ENCODE measurements at places on chromosomes 5 and 9.

DNA sequence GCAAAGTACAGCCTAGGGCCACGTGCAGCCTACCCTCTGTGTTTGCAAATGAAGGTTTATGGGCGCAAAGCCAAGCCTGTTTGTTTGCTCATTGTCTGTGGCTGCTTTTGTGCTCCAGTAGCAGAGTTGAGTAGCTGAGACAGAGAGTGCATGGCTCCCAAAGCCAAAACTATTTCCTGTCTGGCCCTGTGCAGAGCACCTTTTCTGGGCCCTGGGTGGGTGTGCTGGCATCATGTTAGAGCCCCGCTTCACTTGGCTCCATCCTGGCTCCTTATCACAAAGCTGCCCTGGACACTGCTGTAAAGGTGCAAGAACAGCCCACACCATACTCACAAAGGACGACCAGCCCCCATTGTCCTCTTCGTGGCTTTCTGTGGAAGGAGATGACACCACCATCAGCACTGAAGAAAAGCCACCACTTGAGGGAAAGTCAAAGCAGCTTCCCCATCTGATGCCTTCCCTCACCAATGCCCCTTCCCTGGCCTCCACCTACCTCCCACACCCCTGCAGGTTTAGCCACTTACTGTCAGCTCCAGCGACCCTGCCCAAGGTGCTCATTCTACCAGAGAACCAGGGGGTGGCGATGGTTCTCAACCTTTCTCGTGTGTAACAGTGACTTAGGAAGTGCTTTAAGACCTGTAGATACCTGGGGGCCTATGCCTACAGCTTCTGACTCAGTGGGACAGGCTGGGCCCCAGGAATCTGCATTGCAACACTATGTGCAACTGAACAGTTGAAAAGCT lies 23.4 kb downstream of the LCP2 start:
- no peaks in the 10 kb centered on the region for H3K27me3 ChIP-seq
- peaks cover 44% of the 10 kb centered on the region for H3K36me3 ChIP-seq
- H3K4me3 ChIP-seq: peak overlapping the region; percentile 75
- peak overlapping the region; percentile 99 for H3K27ac ChIP-seq
- DNase-seq: no peak

DNA sequence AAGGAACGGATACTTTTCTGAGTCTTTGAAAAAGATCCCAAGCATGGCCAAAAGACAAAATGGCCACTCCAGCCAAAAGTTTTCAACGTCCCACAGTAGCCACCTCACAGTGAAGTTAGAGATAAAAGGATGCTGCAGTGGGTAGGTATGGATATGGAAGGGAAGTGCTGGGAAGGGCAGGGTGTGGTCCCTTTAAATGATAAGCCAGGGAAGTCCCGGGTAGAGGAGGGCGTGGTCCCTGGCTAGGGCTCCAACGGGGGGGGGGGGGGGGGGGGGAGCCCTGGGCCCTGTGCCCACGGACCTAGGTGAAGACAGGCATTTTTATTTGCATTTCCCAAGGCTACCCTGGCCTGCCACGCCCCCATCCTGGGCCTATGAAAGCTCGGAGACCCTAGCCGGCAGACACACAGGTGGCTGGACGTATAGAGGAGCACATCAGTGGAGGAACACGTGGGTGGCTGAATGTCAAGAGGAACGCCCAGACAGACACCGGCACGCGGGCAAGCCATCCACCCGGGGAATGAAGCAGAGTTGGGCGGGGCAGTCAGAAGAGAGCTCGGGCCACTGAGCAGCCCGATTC lies 306.7 kb downstream of the NFIB start:
- H3K4me1 ChIP-seq: no peaks in the 10 kb centered on the region
- no peaks in the 10 kb centered on the region for H3K36me3 ChIP-seq
- H3K27me3 ChIP-seq: no peaks in the 10 kb centered on the region
- H3K4me3 ChIP-seq: no peak overlapping the region
- no peak for DNase-seq
- no peak overlapping the region for H3K27ac ChIP-seq

DNA sequence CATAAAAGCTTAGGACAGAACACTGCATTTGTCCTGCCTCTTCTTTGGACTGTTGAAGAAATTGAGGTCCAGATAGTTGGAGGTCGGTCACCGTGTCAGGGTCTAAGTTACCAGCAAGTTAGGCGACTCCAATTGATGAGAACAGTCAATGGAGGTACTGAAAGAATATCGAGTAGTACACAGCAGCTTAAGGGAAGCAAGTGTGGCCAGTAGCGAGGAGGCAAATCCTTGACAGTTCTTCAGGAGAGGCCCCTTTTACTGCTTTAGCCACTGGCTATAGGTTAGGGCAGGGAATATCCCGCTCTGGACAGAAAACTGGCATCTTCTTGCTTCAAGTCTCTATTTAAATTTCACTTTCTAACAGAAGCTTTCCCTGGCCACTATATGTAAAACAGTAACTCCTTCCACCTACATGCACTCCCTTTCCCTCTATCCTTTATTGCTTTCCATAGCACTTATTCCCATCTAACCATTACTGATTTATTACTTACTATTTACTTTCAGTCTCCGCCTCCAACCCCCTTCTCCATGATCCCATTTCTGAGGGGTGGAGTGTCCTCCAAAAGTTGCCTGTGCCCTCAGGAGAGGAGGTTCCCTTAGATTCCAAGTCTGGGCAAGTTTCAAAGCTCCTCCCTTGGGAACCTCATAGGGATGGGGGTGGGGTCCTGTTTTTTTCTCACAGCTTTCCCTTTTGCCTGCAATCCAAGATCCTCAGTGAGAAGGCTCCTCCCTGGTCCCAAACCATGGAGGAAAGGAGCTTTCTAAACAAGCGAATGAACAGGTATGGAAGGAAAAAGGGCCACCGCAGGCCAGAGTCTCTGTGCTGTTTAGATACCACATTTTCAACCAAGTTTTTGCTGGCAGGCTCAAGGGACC lies 4.1 kb upstream of the PRDM6 start:
- no peak overlapping the region for H3K4me3 ChIP-seq
- peaks cover 6% of the 10 kb centered on the region for H3K4me1 ChIP-seq
- H3K27me3 ChIP-seq: peaks cover 44% of the 10 kb centered on the region
- no peak for DNase-seq
- no peaks in the 10 kb centered on the region for H3K36me3 ChIP-seq

GRCh38 chr5:168883991-168884390 lies 304.8 kb upstream of the PANK3 start:
- no peak for DNase-seq
- peaks cover 3% of the 10 kb centered on the region for H3K4me1 ChIP-seq
- H3K27me3 ChIP-seq: peaks cover 9% of the 10 kb centered on the region
- H3K27ac ChIP-seq: no peak overlapping the region
- no peak overlapping the region for H3K4me3 ChIP-seq
- H3K36me3 ChIP-seq: no peaks in the 10 kb centered on the region

GRCh38 chr5:156395306-156395675 lies 68.3 kb downstream of the SGCD start:
- H3K4me3 ChIP-seq: no peak overlapping the region
- peaks cover 5% of the 10 kb centered on the region for H3K4me1 ChIP-seq
- DNase-seq: no peak
- H3K36me3 ChIP-seq: no peaks in the 10 kb centered on the region
- no peak overlapping the region for H3K27ac ChIP-seq

DNA sequence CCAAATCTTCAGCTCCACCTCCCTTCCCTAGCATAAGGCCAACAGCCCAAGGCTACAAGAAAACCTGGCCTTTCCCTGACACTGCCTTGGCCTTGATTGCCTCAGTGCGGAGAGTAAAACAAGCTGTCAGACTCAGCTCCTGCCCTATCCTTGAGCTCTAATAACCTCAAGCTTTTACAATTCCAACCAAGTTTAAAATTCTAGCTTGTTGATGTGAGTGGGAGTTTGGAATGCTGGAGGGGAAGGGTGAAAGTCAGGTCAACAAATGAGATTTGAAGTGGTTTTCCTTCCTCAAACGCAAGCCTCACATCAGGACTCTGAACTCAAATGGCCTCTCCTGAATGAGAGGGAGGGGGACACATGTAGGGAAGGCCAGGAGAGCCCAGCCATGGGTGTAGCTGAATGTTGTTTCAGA lies 197.0 kb upstream of the VLDLR start:
- H3K27me3 ChIP-seq: peaks cover 17% of the 10 kb centered on the region
- no peaks in the 10 kb centered on the region for H3K36me3 ChIP-seq

DNA sequence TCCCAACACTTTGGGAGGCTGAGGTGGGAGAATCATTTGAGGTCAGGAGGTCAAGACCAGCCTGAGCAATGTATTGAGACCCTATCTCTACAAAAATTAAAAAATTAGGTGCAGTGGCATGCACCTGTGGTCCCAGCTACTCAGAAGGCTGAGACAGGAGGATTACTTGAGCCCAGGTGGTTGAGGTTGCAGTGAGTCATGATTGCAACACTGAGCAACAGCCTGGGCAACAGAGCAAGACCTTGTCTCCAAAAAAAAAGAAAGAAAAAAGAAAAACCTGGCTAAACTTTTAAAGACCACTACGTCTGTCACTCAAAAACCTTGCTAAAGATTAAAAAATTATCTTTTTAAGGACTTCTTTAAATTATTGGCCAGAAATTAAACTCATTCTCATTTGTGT lies 59.8 kb upstream of the ABCA1 start:
- DNase-seq: no peak
- H3K27ac ChIP-seq: no peak overlapping the region
- no peaks in the 10 kb centered on the region for H3K36me3 ChIP-seq
- H3K4me3 ChIP-seq: no peak overlapping the region

- peak overlapping the region; percentile 85 for H3K27ac ChIP-seq
- peaks cover 25% of the 10 kb centered on the region for H3K27me3 ChIP-seq
- peak overlapping the region; percentile 18 for H3K4me3 ChIP-seq
- H3K4me1 ChIP-seq: peaks cover 11% of the 10 kb centered on the region
- H3K36me3 ChIP-seq: peaks cover 8% of the 10 kb centered on the region
Observed at GRCh38 chr9:99602854-99603253, 218.8 kb upstream of the NR4A3 start.

- no peaks in the 10 kb centered on the region for H3K36me3 ChIP-seq
- no peak overlapping the region for H3K4me3 ChIP-seq
- H3K4me1 ChIP-seq: no peaks in the 10 kb centered on the region
- DNase-seq: no peak
- H3K27ac ChIP-seq: no peak overlapping the region
- peaks cover 35% of the 10 kb centered on the region for H3K27me3 ChIP-seq
Observed at GRCh38 chr9:74804018-74804385, 83.7 kb downstream of the TRPM6 start.

- no peaks in the 10 kb centered on the region for H3K36me3 ChIP-seq
- H3K27me3 ChIP-seq: peaks cover 4% of the 10 kb centered on the region
- no peak for DNase-seq
- no peak overlapping the region for H3K4me3 ChIP-seq
- no peak overlapping the region for H3K27ac ChIP-seq
Observed at GRCh38 chr5:4295663-4296339, 700.2 kb downstream of the IRX1 start.

GRCh38 chr9:79357616-79358015 lies 214.1 kb upstream of the TLE4 start:
- H3K36me3 ChIP-seq: no peaks in the 10 kb centered on the region
- DNase-seq: no peak
- H3K4me3 ChIP-seq: no peak overlapping the region
- H3K27me3 ChIP-seq: peaks cover 13% of the 10 kb centered on the region

- H3K27ac ChIP-seq: no peak overlapping the region
- H3K4me3 ChIP-seq: no peak overlapping the region
- peaks cover 6% of the 10 kb centered on the region for H3K4me1 ChIP-seq
- no peak for DNase-seq
Observed at GRCh38 chr9:123364241-123364824, 8.3 kb downstream of the CRB2 start.

- no peaks in the 10 kb centered on the region for H3K27me3 ChIP-seq
- H3K4me1 ChIP-seq: peaks cover 33% of the 10 kb centered on the region
- H3K36me3 ChIP-seq: no peaks in the 10 kb centered on the region
- DNase-seq: no peak
- peak overlapping the region; percentile 33 for H3K27ac ChIP-seq
Observed at GRCh38 chr5:68409259-68409658, 193.7 kb downstream of the PIK3R1 start.

- no peaks in the 10 kb centered on the region for H3K4me1 ChIP-seq
- peaks cover 11% of the 10 kb centered on the region for H3K36me3 ChIP-seq
- H3K4me3 ChIP-seq: no peak overlapping the region
Observed at GRCh38 chr5:25027526-25027925, 382.7 kb upstream of the CDH10 start.

- no peak for DNase-seq
- no peak overlapping the region for H3K27ac ChIP-seq
- H3K36me3 ChIP-seq: no peaks in the 10 kb centered on the region
- peaks cover 8% of the 10 kb centered on the region for H3K27me3 ChIP-seq
- no peak overlapping the region for H3K4me3 ChIP-seq
Observed at GRCh38 chr5:127758766-127759283, 55.6 kb downstream of the CCDC192 start.

DNA sequence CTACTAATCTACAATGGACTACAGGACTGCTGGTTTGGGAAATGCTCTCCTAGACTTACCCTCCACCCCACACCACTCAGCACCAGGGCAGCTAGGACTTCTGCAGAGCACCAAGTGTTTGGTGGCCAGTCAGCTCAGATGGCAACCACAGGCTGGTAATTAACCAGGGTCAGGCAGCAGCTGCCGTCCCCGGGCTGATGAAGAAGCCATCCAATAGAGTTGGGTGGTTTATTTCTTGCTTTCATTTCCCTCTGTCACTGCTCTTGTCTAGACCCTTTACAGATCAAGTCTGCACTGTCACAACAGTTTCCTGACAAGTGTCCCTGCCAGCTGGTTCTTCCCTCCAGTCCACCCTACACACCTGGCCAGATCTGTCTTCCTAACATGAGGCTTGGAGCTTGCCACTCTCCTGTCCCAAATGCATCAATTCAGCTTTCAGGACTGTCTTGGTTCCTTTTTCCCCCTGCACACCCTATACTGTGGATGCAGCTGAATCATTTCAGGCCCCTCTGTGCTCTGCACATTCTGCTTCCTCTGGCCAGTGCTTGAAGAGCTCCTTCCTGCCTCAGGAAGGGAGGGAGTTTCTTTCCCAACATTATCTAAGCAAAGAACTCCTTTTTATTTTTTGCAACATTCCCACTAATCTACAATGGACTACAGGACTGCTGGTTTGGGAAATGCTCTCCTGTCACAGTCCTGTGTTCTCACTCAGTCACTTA lies 30.2 kb upstream of the HSPA9 start:
- no peak overlapping the region for H3K4me3 ChIP-seq
- no peak overlapping the region for H3K27ac ChIP-seq
- H3K36me3 ChIP-seq: no peaks in the 10 kb centered on the region
- DNase-seq: no peak
- peaks cover 17% of the 10 kb centered on the region for H3K27me3 ChIP-seq

DNA sequence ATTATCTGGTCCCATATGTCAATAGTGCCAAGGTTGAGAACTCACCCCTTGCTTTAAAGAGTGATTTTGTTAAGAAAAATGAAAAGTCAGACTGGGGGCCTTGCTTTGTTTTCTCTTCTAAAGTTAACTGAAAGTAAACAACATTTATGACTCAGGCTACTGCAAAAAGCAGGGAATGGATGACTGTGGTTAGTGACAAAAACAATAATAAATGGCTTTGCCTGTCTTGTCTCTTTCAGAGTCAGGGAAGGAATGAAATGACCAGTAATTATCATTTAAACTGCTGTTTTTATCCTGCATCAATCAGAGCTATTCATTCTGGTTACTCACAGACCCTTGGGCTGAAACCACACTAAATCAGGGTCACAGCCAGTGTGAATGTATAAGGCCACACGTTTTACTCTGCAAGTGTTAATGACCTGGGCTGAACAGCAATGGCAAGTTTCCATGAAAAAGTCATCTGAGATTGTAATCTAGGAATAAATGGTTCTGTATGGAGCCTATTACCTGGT lies 112.2 kb downstream of the ZNF608 start:
- H3K36me3 ChIP-seq: no peaks in the 10 kb centered on the region
- H3K4me3 ChIP-seq: no peak overlapping the region
- no peaks in the 10 kb centered on the region for H3K4me1 ChIP-seq
- DNase-seq: no peak

- H3K4me1 ChIP-seq: no peaks in the 10 kb centered on the region
- DNase-seq: no peak
- no peaks in the 10 kb centered on the region for H3K27me3 ChIP-seq
- no peaks in the 10 kb centered on the region for H3K36me3 ChIP-seq
Observed at GRCh38 chr9:134738869-134739659, 97.5 kb downstream of the COL5A1 start.
